ENCODE measurements at places on chromosomes 3 and 15.

- DNase-seq, result peak; percentile 28
Observed at GRCh38 chr3:146092230-146092629, 68.8 kb downstream of the PLOD2 start.

DNA sequence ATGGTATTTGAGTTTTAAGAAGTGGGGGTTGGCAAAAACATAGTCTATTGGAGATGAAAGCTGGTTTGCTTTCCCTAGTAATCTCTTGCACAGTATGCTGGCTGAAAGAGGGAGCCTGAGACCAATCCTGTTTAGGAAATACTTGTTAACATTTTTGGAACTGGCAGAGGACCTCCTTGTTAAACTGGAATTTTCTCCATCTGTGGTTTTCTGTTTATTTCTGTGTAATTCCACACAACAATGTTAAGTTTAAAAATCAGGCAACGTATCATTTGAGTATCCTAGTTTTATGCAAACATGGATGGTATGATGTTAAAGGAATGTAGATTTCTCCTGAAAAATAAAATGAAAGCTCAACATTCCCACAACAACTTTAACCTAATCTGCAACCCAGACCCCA is 536.0 kb upstream of the TBL1XR1 start:
- peak; percentile 63 for DNase-seq

DNA sequence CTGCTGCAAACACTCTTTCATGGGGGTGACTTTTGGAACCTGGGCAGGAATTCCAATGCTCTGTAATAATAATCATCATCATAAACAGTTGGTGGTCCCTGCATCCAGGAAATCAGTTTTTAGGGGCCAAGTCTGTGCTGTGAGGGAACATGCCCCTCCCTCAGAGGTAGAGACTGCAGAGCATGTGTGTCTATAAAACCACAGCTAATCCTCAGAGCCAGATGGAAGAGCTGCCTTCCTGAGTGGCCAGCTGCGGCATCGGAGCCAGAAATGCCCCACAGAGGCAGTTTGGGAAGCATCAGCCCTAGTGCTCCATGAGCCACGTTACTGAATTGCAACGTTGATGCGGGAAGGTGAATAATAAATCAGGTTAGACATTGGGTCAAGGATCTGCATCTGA is 12.9 kb upstream of the TPM1 start:
- DNase-seq, result no peak

DNA sequence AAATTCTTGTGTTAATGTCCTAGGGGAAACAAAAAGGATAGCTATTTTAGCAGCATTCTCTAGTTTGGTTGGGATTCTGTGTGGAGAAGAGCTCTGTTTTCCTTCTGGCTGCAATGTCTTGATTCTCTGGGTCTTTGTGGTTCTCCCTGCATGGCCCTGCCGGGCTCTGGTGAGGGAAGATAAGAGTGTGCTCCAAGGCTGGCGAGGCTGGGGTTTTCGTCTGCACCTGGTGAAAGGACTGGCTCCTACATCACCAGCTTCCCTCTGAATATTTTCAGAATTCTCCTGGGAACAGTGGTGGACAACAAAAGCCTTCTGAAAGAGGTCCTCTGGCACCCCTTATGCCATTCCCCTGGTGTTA is 38.1 kb upstream of the SFMBT1 start:
- DNase-seq, result no peak

GRCh38 chr3:131218196-131218595 is 163.4 kb upstream of the NUDT16 start:
- peak; percentile 68 for DNase-seq

DNA sequence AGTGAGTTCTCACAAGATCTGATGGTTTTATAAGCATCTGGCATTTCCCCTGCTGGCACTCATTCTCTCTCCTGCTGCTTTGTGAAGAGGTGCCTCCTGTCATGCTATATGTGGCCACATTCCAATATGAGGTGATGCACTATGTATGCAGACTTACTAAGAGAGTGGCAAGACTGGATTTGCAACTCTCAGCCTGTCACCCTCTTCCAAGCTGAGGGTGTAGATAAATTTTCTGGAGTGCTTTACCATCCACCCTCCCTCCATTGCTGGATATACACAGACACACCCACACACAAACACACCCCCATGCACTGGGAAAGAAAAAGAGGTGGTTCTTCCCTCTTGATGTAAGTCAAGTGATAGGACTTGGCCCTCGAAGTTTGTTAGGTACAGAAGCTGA is 30.2 kb upstream of the CHMP2B start:
- DNase-seq, result no peak

GRCh38 chr15:74543583-74543982 is 2.6 kb downstream of the ARID3B start:
- no peak for DNase-seq

DNA sequence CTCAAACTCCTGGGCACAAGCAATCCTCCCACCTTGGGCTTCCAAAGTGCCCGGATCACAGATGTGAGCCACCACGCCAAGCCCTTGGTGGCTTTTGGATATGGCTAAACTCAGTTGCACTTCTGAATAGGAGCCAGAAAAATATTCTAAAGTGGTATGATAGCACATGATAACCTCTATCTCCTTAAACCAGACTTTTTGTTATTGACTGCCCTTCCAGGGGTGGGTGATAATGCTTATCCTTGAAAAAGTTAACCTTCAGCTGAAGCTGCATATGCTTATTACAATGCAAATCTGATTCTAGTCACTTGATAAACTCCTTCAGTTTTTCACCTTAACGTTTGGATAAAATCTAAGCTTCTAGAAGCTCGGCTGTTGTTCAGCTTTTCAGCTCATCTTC is 6.3 kb downstream of the CCNB2 start:
- no peak for DNase-seq

- DNase-seq, result peak; percentile 7
Observed at GRCh38 chr3:104596054-104596453, 770.7 kb upstream of the ALCAM start.

- DNase-seq, result peak; percentile 92
Observed at GRCh38 chr15:25850154-25851111, 12.7 kb downstream of the ATP10A start.

DNA sequence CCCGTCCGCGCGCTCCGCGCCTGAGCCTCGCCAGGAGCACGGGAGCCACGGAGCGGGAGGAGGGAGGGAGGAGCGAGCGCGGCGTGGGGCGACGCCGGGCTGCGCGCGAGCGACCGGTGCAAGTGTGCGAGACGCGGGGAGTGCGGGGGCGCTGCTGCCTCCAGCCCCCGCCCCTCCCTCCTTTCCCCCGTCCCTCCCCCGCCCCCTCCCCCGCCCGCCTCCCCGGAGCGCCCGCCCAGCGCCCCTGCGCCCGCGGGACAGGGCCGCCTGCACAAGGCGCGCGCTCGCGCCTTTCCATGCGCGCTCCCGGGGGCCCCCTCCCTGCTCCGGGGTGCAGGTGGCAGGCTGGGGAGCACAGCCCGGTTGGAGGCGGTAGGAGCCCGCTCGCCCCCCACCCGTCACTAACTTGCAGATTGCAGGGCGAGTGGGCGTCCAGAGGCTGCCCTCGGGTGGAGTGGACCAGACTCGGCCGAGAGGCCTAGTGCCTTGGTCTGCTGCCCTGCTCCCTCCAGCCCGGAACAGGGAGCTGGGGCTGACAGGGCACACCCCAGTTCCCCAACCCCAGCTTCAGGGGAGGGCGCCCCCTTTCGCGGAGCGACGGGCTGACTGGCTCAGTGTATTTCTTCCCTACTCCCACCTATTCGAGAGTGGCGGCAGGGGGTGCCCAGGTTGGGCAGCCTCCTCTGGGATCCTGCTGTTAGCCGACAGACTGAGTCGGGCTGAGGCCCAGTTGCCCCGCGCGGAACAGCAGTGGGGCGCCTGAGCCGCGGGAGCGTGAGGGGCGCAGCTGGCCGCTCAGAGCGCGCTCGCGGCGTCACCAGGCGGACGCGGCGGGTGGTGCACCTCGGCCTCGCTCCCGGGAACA is at the start of gene WNT7A:
TSS of gene WNT7A (minus strand) at position 126 of the 865 bp plus-strand sequence. CDS start 255 bp downstream, outside the sequence.
- DNase-seq, result no peak

DNA sequence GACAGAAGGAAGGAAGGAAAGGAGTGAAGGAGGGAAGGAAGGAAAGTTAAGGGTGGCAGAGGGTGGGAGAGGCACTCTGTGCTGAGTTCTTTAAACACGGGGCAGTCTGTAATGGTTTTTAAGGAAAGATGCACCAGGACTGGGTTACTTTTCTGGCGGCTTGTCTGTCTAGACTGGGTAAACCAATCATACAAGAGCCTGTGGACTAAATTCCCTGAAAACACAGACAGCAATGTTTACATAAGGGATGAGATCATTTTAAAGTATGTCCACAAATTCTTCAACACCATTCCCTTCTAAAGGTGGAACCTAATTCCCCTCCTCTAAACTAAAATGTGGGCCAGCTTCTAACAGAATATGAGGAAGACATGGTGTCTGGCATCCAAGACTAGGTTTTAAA is 235.5 kb upstream of the IGF1R start:
- DNase-seq, result peak; percentile 11

- no peak for DNase-seq
Observed at GRCh38 chr3:167777356-167777755, 41.8 kb downstream of the SERPINI1 start.

DNA sequence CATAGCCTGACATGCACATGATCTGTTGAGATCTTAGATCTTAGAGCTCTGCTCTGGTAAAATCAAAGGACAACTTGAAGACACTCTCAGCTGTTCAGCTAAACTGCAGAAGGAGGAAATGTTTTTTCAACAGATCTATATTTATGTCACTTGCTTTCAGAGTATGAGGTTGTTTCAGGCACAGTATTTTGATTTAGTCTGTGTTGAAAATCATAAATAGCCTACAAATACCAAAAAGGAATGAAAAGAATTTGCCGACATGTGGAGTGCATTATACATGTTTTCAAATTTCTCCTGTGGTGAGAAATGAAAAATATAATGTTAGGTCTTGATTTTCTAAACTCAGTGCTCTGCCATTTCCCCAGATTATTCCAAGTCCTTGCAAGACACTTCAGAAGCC is 1118.4 kb downstream of the TBL1XR1 start:
- DNase-seq, result peak; percentile 77

DNA sequence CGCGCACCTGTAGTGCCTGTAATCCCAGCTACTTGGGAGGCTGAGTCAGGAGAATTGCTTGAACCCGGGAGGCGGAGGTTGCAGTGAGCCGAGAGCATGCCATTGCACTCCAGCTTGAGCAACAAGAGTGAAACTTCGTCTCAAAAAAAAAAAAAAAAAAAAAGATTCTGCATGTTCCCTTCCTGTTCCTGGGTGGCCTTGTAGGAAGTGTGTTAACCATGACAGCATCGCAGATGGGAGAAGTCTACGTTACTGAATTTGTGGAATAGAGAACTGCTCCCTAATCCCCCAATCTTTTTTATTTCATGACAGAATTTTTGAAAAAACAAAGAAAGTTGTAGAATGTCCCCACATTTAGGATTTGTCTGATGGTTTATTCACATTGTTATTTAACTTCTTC is 45.4 kb downstream of the FOXL2 start:
- DNase-seq, result no peak

DNA sequence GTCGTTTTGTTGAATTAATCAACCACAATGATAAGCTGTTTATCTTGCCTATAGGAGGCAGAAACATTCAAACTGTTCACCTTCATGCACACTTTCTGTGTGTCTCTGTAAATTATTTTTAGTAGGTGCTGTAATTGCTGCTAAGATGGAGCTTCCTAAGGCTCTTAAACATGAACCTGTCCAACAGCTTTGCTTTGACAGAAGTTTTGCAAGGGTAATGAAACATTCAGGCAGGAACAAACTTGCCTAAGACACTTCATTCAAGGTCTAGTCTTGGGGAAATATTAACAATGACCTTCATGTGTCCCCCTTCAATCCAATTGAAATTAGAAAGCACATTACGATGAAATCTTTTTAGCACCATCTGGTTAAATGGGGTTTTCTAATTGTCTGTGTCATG is 156.1 kb downstream of the DIPK2A start:
- no peak for DNase-seq

DNA sequence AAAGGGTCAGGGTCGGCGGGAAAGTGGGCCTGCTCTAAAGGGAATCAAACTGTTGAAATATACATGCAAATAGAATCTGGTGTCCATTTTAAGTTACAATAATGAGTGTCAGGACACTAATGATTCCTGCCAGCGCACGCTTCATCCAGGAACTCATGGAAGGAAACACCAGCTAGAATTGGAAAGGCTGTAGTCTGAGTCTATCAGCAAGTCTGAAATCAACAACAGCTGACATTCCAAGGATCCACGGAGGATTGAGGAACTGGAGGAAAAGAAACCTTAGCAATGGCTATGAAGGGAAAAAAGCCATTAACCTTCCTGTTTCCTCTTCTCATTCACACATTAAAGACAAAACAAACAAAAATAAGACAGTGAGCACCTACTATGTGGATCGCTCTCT is 1063.1 kb downstream of the NTRK3 start:
- no peak for DNase-seq

DNA sequence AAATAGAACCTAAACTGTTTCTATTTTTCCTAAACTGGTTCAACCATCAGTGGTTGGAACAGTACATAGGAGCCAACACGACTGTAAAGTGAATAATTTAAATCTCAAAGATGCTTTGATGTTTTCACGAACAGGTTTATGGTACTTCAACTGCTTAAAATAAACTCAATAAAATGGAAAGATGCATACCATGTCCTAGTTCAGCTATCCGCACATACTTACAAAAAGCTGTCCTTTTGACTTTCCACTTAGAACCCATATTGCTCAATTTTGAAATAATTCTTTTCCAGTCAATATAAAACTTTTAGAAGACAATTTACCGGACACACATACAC is 902 bp downstream of the CMTM6 start:
- no peak for DNase-seq

DNA sequence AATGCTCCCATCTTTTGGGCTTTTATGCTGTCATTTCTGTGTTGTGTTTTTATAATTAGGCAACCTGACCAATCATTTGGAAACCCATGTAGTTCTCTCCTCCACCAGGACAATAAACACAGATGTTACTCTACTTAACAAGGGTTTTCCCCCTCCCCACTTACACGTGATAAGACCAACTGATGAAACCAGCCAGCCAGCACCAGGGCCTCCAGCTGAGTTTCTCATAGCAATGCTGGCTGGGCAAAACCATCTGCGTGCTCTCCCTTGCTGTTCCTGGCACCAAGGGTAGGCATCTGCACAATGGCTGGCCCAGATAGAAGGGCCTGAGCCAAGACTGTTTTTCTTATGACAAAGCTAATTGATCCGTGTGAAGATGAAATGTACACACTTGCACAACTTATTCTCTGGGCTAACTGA is 310.4 kb downstream of the PLCL2 start:
- peak; percentile 5 for DNase-seq

DNA sequence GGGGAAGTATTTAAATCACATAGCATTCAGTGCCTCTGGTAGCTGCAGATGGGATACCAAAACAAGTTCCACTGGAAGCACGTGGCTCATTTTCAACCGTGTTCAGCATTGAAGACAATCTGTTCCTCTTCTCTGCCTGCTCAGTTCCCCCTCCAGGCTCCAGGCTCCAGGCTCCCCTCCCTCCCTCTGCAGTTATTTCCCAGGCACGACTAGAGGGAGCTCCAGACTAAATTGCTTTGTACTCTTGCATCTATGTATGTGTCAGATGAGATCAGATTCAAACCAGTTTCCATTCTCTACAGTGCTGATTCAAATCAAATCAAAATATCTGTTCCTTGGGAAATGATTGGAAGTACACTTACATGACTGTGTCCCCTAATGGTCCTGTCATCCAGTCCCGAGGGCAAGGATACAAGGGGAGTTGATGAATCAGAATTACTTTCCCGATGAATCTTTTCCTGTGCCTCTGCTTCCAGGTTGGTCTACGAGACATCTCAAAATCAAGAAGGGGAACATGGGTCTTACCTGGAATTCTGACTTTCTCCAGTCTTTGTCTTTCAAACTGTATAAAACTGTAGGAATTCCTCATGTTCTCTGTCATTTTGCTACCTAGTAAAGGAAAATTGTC is 600.5 kb downstream of the EDEM1 start:
- DNase-seq, result no peak

- no peak for DNase-seq
Observed at GRCh38 chr3:86976219-86976618, 14.7 kb downstream of the VGLL3 start.

- DNase-seq, result no peak
Observed at GRCh38 chr3:193873426-193874201, 262.3 kb upstream of the HES1 start.
